ENCODE measurements at places on chromosomes 7 and 10.

DNA sequence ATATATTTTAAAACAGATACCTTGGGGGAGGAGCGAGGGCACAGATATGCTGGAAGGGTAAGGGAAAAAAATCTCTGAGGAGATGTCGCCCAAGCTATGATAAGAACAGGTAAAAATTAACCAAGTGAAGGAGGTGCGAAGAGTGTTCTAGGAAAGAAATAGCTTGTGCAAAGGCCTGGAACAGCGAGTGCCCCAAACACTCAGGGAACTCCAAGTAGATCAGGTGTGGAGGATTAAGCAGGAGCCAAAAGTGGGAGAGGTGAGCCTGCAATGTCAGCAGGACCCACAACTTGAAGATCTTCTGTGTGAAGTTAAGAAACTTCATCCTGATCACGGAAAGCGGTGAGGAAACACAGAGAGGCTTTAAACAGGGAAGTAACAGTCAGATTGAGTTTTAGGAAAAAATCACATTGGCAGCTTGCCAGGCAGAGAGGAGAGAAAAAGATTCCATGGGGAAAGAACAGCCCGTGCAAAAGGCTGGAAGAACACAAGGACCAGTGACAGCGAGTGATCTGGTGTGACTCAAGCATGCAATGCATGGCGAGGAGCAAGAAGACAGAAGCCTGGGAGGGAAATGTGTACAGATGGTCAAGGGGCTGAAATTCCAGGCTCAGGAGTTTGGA, 30.7 kb downstream of the FGF8 start:
- DNase-seq, result no peak

DNA sequence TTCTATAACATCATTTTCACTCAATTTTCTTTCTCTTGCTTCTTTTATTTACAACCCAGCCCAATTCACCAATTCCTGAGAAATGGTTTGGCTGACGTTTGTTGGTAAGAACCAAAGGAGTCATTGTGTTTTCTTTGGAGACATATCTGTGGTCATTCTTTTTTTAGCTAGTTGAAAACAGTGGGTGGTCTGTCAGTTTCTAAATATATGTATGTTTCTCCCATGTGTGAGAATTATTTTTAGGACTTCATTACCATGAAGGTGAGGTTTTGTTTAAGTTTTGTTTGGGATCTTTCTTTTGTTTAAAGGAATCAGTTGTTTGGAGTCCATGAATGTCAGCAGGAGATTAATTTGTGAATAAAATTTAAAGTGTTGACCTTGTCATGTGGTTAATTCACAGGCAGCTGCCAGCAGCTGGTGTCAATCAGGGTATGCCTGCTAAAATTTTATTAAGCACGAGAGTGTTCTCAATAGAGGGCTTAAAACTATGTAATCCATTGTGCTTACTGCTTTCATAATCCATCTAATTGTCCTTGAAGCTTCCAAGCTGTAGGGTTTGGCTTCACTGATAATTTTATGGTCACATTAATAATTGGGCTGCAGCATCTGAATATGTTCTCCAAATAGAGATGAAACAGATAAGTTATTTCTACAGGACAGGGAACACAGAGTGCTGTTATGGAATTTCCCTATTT, 38.7 kb downstream of the INSYN2A start:
- no peak for DNase-seq

- DNase-seq, result no peak
These were observed 24.6 kb downstream of the C7orf33 start for GRCh38 chr7:148615085-148615730.

- no peak for DNase-seq
These were observed 36.9 kb downstream of the MET start for GRCh38 chr7:116708861-116709260.

GRCh38 chr10:109430799-109431198, 492.5 kb downstream of the XPNPEP1 start:
- DNase-seq, result no peak

- no peak for DNase-seq
These were observed 106.7 kb downstream of the CACNB2 start for GRCh38 chr10:18246967-18247366.

DNA sequence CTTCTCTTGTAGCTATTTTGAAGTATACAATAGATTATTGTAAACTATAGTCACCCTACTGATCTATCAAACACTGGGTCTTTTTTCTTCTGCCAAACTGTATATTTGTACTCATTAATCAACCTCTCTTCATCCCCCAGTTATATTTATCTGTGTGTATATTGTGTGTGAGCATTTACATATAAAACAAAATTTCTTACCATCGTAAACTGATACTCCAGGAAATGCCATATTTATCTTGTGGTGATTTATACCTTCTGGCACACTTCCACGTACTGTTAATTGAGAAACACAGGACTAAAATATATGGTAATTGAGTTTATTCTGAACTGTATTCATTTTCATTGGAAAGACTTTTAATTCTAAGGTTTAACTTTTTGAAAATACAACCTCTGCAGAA, 18.9 kb downstream of the ANLN start:
- no peak for DNase-seq

GRCh38 chr7:156906200-156906649, 13.2 kb upstream of the LMBR1 start:
- no peak for DNase-seq

GRCh38 chr7:69756235-69756634, 158.0 kb downstream of the AUTS2 start:
- no peak for DNase-seq

GRCh38 chr10:95880704-95881103, 27.1 kb upstream of the CC2D2B start:
- no peak for DNase-seq

- DNase-seq, result no peak
These were observed 141.6 kb upstream of the NPS start for GRCh38 chr10:127407551-127407950.

- no peak for DNase-seq
These were observed 851.0 kb upstream of the PHF14 start for GRCh38 chr7:10122551-10123100.

DNA sequence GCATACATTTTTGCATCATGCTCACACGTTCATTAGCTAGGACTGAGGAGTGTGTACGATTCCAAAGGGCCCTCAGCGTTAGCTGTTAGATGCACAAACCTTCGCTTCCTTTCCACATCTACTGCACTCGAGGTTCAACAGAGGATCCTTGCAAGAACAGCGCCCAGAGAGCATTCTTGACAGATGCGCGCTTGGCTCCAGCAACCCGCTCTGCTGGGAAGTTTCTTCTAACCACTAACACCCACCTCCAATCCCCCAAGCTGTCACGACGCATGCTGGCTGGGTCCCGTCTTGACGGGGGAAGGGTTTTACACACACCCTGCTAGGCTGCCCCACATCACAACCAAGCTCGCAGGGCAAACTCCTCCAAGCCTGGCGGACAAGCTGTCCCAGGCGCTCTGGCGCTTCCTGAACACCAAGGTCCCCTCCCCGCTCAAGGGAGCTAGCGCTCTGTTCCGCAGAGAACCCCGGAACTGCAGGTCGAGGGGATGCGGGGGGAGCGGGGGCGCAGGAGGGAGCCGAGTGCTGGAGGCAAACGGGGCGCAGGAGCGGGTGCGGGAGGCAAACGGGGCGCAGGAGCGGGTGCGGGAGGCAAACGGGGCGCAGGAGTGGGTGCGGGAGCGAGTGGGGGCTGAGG, 653 bp upstream of the ADRB1 start:
- no peak for DNase-seq

DNA sequence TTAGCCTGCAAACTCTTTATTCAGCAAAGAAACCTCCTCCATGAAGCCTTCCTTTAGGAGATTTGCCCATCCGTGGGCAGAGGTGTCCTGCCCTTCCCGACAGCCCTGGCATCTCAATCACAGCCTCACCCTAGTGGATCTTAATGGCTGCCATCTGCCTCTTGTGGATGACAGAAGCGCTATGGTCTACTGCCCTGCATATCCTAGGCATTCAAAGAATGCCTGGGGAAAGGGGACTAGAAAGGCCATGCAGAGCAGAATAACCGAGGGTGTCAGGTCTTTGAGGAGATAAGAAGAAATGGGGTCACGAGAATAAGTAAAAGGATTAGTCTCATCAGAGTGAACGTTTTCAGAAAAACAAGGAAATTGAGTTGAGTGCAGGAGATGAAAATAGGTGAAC, 57.7 kb upstream of the SPOCK2 start:
- DNase-seq, result no peak

DNA sequence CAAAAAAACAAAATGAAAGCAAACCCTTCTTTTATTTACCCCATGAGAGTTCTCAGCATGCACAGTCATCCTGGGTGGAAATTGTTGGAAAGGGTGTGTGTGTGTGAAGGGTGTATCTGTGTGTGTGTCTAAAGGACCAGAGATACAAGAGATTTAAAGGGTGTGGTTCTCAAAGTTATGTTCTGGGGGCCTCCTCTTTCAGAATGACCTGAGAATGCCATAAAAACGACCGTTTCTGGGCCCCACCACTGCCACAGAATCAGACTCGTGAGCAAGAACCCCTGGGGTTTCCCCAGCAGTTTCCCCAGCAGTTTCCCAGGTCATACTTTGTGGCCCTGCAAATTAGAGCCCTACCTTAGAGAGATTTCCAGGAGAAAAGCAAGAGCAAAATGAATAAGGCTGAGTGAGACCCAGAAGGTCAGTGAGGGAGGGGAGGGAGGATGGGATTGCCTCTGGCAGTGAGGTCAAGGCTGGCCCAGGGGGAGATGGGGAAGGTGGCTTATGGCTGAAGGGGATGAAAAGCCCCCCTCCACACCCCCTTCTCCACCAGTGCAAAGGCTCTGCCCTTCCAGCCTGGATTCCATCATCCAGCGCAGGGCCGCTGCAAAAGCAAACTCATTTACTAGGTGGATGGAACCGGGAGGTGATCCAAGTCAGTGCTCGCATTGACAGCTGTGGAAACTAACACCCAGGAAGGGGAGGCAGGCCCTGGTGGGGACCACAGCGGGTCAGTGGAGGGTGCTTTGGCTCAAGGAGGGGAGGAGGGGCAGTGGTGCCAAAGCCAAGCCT, 10.2 kb downstream of the PYROXD2 start:
- no peak for DNase-seq

GRCh38 chr7:112411186-112411795, 39.0 kb upstream of the IFRD1 start:
- no peak for DNase-seq

DNA sequence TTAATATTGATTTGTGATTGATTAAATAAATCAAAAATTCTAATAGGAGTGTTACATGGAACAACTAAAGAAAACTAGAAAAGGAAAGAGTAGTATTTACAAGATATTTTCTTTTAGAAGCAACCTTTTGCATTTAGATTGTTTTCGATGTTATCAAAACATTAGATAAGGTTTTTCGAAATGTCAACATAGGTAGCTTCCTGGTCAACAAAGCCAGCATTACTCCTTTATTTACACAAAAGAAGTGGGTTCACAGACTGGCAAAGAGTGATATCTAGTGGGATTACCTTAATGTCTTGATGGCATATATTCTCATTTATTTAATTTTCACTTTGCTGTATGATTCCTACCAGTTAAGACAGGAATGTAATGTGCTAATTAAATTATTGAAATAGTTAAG, 117.3 kb upstream of the TEX47 start:
- no peak for DNase-seq

- no peak for DNase-seq
These were observed 292.0 kb downstream of the LRMDA start for GRCh38 chr10:75723319-75723980.

DNA sequence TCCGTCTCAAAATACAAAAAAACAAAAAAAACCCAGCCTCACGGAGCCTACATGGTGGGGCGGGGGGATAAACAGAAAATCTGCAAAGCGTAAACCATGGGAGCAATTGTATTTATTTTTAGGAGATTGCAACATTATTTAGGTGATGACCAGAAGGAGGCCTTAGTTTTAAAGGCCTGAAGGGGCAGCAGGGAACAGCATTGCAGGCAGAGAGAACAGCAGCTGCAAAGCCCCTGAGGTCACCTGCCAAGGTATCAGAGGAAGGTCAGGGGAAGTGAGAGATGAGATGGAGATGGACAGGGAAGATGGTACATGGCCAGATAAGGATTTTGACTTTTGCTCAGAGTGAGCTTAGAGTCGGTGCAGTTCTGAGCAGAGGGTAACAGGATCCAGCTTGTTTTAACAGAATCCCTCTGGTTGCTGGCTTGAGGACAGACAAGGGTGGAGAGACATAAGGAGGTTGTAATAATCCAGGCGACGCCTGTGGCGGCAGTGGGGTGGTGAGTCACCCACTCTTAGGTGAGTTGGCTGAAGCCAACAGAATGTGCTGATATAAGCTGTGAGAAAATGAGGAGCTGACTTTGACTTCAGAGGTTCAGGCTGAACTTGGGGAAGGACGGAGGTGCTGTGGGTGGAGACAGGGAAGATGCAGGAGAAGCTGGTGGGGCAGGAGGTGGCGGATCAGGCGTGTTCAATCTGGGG, 82.3 kb upstream of the GTF2I start:
- no peak for DNase-seq

- no peak for DNase-seq
These were observed 10.5 kb downstream of the UBTD1 start for GRCh38 chr10:97509120-97509680.

DNA sequence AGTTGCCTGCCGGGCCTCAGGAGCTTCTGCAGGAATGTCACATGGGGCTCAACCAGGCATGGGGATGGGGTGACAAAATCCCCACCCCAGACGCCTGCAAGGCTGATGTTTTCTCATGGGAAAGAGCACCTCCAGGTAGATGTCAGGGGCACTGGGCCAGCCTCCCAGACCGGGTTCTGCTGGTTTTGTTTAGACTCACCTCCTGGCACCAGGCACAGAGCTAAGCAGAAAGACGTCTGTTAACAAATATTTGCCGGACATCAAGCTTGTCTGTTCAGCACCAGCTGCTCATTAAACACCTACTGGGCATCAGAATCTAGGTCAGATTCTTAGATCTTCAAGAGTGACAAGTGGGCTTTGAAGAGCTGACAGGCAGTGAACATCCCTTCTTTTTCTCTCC, 34.9 kb upstream of the TCERG1L start:
- no peak for DNase-seq

DNA sequence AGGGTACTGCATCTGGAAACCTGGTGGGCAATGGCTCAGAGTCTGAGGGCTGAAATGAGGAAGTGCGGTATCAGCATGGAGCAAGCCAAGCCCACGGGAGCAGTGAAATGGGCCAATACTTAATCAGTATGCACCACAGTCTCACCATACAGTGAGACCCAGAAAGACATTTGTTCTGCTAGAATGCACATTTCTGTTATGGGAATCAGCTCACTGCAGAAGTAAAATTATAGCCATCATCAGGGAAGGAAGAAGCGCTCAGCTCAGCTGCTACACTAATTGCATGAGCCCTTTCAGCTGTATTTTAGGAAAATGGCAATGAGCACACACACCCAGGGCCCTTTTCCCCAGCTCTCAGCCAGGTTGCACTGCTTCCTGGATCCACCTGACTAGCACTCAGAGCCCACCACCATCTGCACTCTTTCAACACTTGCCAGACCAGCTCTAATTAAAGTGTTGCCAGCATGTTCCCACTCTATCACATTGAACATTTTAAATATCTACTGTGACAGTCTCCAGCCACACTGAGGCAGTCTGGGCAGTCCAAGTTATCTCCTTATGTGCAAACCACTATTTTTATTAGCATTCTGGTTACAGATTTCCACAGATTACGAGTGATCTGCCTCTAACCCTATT, 44.2 kb upstream of the PIK3AP1 start:
- DNase-seq, result no peak

DNA sequence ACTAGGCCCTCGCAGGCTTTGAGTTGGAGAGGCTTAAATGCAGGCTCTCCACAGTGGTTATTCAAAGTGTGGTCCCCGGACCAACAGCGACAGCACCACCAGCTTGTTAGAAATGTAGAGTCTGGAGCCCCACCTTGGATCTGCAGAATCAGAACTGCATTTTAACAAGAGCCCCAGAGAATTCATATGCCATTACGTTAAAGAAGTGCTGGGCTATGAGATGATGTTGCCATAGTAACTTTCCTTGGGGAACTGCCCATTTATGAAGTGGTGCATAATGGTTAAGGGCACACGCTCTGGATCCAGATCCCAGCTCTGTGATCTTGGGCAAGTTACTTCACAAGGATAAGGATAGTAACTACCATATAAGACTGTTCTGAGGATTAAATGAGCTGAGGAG, 48.9 kb downstream of the ZCCHC24 start:
- DNase-seq, result no peak

Measured in stimulated activated CD4-positive, alpha-beta T cell treated with anti-CD3 and anti-CD28 coated beads, TNF-alpha, amount 100 ng/mL, for 1 hour (primary cell).